ENCODE measurements at places on chromosomes 4 and X. TPM values are rescaled to one million over a fixed set of nuclear protein-coding genes. Genes with fewer than 3 reads are reported as not detected.
A peak's percentile ranks its signal among the peaks of the same experiment; 100 is the strongest.

DNA sequence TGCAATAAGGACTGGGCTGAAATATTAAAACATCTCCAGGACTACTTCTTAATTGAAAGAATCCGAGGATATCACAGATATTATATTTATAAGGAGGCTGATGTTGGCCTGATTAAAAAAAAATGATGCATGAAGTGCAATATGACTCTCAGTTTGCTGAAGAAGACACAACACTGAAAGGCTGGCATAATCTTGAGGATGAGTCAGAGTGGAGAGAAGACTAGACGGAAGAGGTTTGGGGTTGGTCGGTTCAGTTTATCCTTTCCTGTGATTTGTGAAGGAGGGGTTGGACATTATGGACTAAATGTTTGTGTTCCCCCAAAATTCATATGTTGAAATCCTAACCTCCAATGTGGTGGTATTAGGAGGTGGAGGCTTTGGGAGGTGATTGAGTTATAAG, 170.3 kb downstream of the CORIN start:
- no peak overlapping the region for H3K4me3 ChIP-seq
- peaks cover 9% of the 10 kb centered on the region for H3K4me1 ChIP-seq
- no peak overlapping the region for H3K27ac ChIP-seq
- H3K36me3 ChIP-seq = no peaks in the 10 kb centered on the region
- no peak for DNase-seq

DNA sequence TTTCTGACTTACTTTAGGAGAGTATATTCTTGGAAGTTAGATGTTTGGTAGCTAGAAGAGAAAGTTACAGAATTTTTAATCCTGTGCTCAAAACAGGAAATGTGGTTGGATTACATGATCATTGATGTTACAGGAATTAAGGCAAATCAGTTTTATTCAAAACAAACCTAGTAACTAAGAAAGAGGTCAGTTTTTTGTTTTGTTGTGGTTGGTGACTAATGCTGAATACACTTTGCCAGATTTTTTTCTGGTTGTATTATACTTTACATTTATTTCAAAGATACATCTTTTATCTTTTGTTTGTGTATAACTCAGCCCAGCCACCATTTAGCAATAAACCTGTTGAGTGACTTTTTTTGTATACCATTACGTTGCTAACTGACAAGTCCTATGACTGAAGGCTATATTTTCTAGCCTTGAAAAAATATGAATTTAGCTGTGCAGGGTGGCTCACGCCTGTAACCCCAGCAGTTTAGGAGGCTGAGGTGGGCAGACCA, 116.7 kb downstream of the KLHL8 start:
- DNase-seq = peak; percentile 76
- H3K4me1 ChIP-seq = peaks cover 66% of the 10 kb centered on the region
- H3K36me3 ChIP-seq = peaks cover 7% of the 10 kb centered on the region
- H3K27ac ChIP-seq = peak overlapping the region; percentile 79

Gene GAGE2A
- not detected for total RNA-seq

DNA sequence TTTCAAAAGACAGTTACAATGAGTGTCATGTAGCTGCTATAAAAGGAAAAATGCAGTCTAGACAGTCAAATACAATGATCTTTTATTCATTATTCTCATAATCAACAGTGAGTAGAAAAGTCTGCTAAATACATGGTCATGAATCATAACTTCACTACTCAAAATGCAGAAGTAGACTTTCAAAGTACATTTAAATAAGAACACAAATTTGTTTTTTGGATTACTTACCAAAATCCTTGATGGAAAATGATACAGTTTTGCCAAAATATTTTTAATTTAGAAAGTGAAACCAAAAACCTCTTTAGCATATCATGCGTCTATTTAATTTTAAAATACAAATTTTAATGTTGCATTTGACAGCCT, 4.9 kb downstream of the ACSL4 start:
- no peak for DNase-seq
- no peak overlapping the region for H3K27ac ChIP-seq
- no peaks in the 10 kb centered on the region for H3K27me3 ChIP-seq

- peak overlapping the region; percentile 78 for H3K4me3 ChIP-seq
- no peak for DNase-seq
- no peaks in the 10 kb centered on the region for H3K27me3 ChIP-seq
- no peaks in the 10 kb centered on the region for H3K36me3 ChIP-seq
- peak overlapping the region; percentile 99 for H3K27ac ChIP-seq
These were observed 602 bp upstream of the SCARB2 start for GRCh38 chr4:76214177-76214675.
